ENCODE measurements at places on chromosomes 11 and 22.

GRCh38 chr11:12890476-12890875, 118.6 kb upstream of the RASSF10 start:
- DNase-seq = no peak

DNA sequence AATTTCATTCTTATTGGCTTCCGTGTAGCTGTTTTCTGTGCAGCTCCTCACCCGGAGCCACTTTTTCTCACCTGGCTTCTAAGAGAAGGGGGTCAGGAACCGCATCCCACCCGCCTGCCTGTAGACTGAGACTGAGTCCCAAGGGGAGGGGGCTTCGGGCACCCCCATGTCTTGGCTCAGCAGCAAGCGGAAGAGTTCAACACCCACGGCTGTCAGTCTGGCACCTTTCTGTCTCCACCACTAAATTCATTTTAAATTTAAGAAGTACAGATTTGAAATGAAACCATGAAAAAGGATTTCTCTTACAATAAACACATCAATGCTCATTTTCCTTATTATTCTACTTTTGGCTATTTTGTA, 66.7 kb downstream of the EFCAB6 start:
- DNase-seq = no peak

DNA sequence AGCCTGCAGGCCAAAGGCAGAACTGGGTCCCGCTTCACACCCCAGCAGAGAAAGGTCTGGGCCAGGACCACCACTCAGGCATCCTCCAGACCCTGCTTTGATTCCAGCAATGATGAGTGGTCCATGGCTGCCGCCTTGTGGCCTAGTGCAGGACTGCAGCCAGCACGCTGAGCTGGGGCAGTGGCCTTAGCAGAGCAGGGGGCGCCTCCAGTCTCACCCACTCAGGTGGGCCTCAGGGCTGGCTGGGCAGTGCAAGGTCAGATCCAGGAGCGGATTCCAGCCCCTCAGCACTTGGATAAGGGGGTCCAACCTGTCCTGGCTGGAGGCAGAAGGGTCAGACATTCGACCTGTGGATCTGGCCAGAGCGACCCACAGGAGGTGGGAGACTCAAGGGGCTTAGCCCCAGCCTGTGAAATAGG, 9.6 kb upstream of the PDE2A start:
- peak; percentile 53 for DNase-seq

DNA sequence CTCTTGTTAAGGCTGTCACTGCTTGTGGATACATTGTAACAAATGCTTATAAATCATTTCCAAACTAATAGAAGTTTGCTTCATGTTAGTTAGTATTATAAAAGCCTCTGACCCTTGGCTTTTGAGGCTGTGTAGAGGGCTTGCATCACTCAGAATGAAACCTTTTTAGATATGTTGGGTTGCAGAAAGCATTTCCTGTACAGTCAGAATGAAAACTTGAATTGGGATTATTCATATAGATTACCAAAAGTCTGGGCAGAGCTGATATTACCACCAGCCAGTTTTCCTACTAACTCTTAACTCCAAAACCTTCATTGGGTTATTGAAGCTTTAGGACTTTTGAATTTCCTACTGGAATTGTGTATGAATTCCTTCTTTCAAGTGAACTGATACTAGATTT, 12.0 kb downstream of the KMT2A start:
- DNase-seq = no peak

GRCh38 chr11:114243461-114244372, 52.5 kb upstream of the NNMT start:
- no peak for DNase-seq

GRCh38 chr11:2781408-2782274, 81.8 kb upstream of the KCNQ1OT1 start:
- DNase-seq = no peak

DNA sequence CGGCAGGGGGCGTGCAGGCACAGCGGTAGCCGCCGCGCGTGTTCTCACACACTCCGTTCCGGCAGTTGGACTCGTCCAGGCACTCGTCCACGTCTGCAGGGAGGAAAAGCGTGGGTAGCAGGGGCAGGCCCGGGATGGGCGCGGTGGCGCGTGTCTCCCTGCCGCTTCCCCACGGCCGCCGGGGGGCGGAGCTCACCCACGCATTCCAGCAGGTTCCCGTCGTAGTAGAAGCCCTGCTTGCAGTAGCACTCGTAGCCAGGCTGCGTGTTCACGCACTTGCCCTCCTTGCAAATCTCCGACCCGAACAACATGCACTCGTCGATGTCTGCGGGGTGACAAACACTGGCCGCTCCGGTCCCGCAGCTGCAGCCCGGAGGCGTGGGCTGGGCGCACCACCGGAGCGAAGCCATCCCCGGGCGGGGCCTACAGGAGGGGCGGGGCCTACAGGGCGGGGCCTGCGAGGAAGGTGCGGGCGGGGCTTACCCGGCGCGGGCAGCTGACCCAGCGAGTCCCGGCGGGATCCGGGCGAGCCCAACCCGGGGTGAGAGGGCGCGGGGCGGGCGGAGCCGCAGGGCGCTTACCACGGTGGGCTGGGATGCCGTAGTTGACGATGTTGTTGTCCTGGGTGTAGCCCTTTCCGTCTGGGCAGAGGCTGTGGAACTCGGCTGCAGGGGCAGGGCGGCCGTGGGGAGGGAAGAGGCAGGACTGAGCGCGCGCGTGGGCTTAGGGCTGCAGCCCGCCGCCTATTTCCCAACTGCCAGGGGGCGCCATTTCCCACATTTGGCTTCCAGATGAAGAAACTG, 15.6 kb downstream of the SCYL1 start:
- DNase-seq = peak; percentile 91

DNA sequence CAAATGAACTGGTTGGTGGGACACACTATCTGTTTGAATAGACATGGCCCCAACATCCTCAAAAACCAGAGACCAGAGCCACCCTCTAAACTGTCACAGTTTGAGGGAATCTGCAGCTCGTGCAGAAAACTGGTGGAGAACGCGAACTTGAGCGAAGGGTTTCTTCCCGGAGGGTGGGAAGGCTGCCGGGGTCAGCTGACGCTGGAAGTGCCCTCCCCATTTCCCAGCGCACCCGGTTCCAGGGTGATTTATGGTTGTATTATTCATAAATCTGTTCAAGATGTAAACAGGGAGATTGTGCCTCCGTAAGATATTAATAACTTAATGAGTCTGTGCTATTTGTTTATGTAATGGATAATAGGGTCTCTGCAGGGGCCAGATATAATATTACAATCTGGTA, 1396.7 kb downstream of the BRD1 start:
- no peak for DNase-seq

GRCh38 chr11:96211436-96211835, 131.6 kb downstream of the MAML2 start:
- no peak for DNase-seq

- no peak for DNase-seq
Measured at GRCh38 chr22:26722159-26722558, 64.8 kb downstream of the MIAT start.

GRCh38 chr11:16881074-16881709, 133.0 kb downstream of the PLEKHA7 start:
- DNase-seq = no peak

- DNase-seq = no peak
Measured at GRCh38 chr22:27226666-27227065, 569.3 kb downstream of the MIAT start.

Data from CD4-positive, alpha-beta memory T cell (primary cell).